ENCODE measurements at places on chromosomes 1 and 21. TPM values are rescaled to one million over a fixed set of nuclear protein-coding genes. Genes with fewer than 3 reads are reported as not detected.

TRIM45 gene
- 1.2 TPM for total RNA-seq

SAMSN1 gene
- total RNA-seq = 0.06 TPM

MEX3A gene
- total RNA-seq = 0.50 TPM

SH2D1B gene
- not detected for total RNA-seq

PFKFB2 gene
- 8.3 TPM for total RNA-seq

ATP1A4 gene
- not detected for total RNA-seq

NBPF10 gene
- 4.4 TPM for total RNA-seq

F13B gene
- total RNA-seq = not detected

TARBP1 gene
- 19.7 TPM for total RNA-seq

LRRC38 gene
- 0.50 TPM for total RNA-seq

EPHB2 gene
- total RNA-seq = 3.2 TPM

PPFIA4 gene
- total RNA-seq = 0.50 TPM

MMEL1 gene
- total RNA-seq = 0.75 TPM

GFI1 gene
- total RNA-seq = 0.13 TPM

OR10J1 gene
- total RNA-seq = not detected

KIRREL1 gene
- total RNA-seq = 101 TPM

TEX38 gene
- total RNA-seq = not detected

CFHR5 gene
- not detected for total RNA-seq

SH2D2A gene
- 0.53 TPM for total RNA-seq

EVA1C gene
- 24.5 TPM for total RNA-seq

SLC44A3 gene
- total RNA-seq = 1.7 TPM

KRTAP10-3 gene
- total RNA-seq = not detected

POLR3C gene
- 30.8 TPM for total RNA-seq

PIK3R3 gene
- 9.4 TPM for total RNA-seq

PPP1R8 gene
- 40.7 TPM for total RNA-seq

HES4 gene
- total RNA-seq = 0.62 TPM

NCF2 gene
- under 0.01 TPM for total RNA-seq

TPR gene
- total RNA-seq = 89.0 TPM

CTTNBP2NL gene
- total RNA-seq = 20.7 TPM

NENF gene
- total RNA-seq = 61.1 TPM

HTR1D gene
- not detected for total RNA-seq

PGD gene
- total RNA-seq = 71.4 TPM

G0S2 gene
- total RNA-seq = 12.8 TPM

KRTAP22-2 gene
- not detected for total RNA-seq

CACYBP gene
- total RNA-seq = 339 TPM

KLHL12 gene
- 33.4 TPM for total RNA-seq

RPS8 gene
- 1,276 TPM for total RNA-seq

CYP4Z1 gene
- total RNA-seq = 0.13 TPM

SPRR1A gene
- not detected for total RNA-seq

DTL gene
- 11.4 TPM for total RNA-seq

RGS4 gene
- 628 TPM for total RNA-seq

NLRP3 gene
- total RNA-seq = 1.1 TPM

CACNA1S gene
- not detected for total RNA-seq

KDF1 gene
- total RNA-seq = not detected

ENAH gene
- 338 TPM for total RNA-seq

OR10X1 gene
- total RNA-seq = not detected

Measured in aortic smooth muscle cell (primary cell).